Kasumi-1 (cell line): ENCODE measurements at places on chromosomes 4 and X.

GRCh38 chr4:156255230-156256007, 301.8 kb upstream of the CTSO start:
- DNase-seq, result no peak

DNA sequence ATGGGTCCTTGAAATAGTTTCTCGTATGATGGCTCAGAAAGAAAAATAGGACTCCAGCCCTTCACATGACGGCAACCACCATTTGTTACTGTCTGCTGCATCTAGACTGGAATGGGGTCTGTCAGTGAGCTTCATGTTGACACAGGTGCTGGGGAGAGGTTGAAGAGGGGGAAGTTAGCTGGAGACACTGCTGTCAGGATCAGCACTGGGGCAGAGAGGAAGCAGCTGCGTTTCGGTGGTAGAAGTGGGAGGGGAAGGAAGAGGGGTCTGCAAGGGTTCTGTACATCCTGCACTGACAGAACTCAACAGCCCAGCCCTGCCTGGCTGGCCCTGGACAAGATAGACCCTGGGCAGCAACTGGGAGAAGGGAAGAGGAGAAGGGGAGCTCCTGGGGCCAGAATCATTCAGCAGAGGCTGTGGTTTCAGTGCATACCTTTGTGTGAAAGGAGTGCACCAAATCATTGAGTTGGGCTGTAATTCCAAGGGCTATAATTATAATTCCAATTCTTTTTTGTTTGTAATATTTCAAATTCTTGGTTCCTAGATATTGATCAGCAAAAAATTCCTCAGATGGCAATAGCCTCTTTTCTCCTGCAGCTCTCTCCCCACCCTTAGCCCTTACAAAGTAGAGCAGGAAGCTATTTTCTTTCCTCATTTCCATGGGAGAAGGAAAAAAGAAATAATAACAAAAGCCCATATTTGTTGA, 119.4 kb upstream of the C1GALT1C1 start:
- peak; percentile 78 for DNase-seq

DNA sequence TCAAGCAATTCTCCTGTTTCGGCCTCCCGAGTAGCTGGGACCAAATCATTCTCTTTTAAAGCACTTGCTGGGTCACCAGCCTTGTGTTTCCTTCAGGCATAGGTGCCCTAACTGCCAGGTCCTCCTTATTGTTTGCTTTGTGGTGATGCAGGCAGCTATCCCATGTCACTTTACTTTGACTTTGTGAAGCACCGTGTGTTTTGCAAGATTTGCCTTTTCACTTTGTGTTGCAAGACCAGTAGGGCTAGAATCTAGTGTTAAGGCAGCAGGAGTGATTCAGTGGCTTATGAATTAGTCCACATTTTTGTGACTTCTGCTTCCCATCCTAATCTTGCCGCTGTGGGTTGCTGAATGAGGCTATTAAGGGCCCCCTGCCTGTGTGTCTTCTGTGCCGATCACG, 20.2 kb downstream of the SYAP1 start:
- no peak for DNase-seq

DNA sequence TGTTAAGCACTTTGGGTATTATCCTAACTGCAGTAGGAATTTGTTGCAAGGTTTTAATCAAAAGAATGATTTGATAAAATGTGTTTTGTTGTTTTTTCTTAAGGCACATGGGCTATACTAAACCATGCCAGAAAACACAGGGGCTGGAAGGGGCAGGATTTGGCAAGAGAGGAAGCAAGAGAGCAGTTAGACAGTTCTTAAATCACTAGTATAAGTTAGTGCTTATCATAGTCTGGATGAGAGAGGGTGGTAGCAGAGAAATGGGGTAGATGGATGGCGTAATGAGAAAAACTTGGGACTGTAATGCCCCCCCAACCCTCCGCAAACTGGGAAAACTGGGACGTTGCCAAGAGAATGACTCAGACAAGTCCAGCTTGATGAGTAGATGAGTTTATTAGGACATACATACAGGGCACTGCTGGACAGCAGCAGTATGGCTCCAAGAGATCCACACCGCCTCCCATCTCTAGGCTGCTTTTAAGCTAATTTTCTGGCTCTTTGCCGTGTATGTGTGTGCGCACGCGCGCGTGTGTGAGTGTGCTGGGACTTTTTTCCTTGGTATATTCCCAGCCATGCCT, 151.5 kb downstream of the PDLIM5 start:
- no peak for DNase-seq

DNA sequence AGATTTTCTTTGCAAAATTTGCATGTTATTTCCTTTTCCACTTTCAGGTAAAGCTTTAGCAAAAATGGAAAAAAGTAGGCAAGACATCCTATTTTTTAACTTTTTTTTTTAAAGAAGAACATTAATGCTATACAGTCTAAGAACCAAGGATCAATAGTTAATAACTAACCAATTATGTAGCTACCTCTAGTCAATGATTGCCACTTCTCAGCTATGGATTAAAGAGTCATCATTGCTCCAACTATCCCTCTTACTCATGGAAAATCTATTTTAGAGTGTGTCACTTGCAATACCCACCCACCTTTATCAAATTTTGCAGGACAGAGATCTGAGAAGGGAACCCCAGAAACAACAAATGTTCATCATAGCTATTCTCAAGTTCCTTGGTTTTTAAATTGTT, 223.1 kb downstream of the ANK2 start:
- DNase-seq, result no peak

- DNase-seq, result peak; percentile 77
These were observed 4.6 kb upstream of the MAD2L1 start for GRCh38 chr4:120071192-120071795.

DNA sequence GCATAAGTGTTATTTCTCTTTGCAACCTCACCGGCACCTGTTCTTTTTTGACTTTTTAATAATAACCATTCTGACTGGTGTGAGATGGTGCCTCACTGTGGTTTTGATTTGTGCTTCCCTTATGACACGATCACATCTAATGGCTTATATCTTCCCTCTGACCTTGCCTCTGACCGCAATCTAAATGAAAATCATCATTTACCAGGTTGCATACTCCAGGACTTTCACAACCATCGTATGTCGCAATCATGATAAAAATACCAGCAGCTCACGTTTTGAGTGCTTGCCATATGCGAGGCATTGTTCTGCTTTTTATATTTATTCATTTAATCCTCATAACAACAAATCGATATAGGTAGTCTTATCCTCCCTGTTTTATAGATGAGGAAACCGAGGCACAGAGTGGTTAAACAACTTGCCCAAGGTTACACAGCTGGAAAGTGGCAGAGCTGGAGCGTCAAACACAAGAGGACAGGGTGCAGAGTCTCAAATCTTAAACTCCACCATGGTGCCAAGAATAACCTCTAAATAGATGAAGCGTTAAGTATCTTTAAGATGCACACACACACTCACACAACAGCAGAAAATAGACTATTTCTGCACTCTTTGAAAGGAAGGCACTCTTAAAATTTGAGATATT, 102.2 kb downstream of the SEL1L3 start:
- DNase-seq, result no peak

DNA sequence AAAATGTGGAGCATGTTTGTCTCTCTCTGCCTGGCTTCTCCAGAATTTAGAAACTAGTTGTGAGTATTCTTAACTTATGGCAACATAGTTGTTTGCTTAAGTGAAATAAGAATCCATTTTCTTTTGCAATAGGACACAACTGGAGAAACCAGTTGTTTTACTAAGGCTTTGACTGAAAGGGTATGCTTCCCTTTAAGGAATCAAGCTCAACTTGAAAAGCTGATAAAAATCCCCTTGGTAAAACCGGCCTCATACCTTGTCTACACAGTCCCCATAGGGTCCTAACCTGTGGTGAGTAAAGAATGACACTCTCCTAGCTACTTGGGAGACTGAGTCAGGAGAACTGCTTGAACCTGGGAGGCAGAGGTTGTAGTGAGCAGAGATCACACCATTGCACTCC, 139.8 kb downstream of the NR3C2 start:
- DNase-seq, result no peak

- no peak for DNase-seq
These were observed 1.8 kb downstream of the UBQLN2 start for GRCh38 chrX:56564921-56565840.

- no peak for DNase-seq
These were observed 21.1 kb upstream of the CXCL2 start for GRCh38 chr4:74120086-74120485.

GRCh38 chrX:46750889-46751288, 8.0 kb downstream of the SLC9A7 start:
- peak; percentile 11 for DNase-seq

DNA sequence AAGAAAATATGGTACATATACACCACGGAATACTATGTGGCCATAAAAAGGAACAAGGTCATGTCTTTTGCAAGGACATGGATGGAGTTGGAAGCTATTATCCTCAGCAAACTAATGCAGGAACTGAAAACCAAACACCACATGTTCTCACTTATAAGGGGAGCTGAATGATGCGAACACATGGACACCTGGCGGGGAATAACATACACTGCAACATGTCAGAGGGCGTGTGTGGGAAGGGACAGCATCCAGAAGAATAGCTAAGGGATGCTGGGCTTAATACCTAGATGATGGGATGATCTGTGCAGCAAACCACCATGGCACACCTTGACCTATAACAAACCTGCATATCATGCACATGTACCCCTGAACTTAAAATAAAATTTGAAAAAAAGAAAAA, 19.5 kb upstream of the CNKSR2 start:
- DNase-seq, result no peak

- DNase-seq, result peak; percentile 30
These were observed 124.9 kb downstream of the IRF2 start for GRCh38 chr4:184349283-184350039.

DNA sequence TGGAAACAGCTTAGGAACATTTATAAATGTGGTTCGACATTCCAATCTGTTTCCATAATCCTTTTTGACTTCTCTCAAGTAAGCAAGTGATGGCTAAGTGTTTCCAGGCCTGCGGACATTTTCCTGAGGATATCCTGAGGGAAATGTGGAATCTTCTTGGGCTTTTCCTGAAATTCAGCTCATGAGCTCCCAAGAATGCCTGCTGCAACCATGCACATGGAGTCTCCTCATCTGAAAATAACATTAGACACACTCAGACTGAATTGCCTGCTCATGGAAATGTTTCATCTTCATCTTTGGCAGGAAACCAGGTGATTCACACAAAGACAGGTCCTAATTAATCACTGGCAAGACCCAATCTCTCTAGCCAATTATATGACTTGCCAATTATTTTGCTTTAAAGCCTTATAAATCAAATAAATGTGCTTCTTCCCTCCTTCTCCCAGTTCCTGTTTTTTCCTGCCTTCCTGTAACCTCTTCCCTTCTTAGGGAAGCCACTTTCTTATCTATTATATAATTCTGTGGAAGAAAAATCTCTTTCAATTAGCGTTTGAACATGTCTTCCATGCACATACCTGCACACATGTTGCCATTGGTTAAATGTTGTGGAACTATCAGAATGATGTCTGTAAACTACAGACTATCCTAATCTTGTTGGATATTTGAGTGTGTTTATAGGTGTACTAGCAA, 104.6 kb upstream of the MXRA5 start:
- DNase-seq, result no peak

DNA sequence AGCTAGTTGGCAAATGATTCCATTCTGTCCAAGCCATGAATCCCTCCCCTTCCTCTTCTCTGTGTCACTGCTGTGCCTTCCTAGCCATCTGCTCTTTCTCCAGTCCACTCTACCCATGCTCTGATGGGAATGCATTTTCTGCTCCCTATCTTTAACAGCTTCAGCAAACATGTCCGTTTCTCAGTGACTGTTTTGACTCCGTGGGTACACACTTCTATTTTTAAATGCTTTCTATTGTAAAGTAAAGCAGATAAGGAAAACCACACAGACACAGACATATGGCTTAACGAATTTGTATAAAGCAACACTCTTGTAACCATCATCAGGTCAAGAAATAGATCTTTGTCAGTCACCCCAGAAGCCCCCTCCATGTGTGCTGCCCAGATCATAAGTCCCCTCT, 72.4 kb upstream of the KLHL13 start:
- peak; percentile 12 for DNase-seq

DNA sequence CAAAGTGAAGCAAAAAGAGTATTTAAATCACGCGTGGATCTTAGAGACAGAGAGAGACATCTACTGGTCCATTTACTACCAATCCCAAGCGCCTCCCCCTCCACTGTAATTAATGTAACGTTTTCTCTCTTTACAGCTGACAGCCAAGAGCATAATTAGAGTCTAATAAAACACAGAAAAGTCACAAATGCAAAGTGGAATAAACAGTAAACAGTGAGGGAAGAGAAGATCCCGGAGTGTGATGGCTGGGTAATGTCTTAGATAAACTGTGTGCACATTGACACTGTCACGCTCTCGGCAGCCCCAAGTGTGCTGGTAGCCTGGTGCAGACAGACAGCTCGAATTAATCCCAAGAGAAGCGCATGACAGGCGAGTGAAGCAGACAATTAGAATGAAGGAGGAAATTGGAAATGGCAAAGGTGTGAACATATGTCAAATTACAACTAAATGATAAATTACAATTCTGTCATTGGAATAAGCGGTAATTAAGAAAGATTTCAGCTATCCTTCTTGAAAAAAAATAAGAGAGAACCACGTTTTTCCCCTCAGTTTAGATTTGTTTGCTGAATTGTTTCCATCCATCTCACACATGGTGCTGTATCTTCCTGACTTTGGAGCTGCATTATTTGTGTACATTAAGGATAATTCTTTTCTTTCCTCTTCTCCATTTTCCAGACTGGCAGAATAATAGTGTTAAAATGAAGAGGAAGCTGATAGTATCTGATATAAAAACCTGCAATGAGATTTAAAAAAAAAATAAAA, 100.1 kb downstream of the CXXC4 start:
- no peak for DNase-seq

DNA sequence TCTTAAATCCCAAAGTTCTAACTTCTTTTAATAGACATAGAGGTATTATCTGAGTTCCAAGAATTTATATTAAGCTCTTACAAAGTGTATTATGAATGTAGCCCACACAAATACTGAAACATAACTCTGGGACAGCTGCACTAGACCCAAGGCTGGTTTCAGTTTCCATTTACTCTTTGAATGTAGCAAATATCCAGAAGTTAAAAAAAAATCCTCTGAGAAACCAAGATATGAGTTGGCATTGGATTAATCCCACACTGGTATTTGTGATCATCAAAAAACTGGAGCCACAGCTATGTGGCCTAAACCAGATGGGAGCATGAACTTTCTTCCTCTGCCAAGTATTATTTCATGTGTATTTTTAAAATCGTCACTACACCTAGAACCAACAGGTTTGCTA, 23.6 kb upstream of the SMPX start:
- DNase-seq, result no peak

GRCh38 chr4:152665691-152666395, 14.0 kb downstream of the TMEM154 start:
- no peak for DNase-seq

GRCh38 chr4:76703676-76704075, 194.3 kb downstream of the SOWAHB start:
- DNase-seq, result no peak

DNA sequence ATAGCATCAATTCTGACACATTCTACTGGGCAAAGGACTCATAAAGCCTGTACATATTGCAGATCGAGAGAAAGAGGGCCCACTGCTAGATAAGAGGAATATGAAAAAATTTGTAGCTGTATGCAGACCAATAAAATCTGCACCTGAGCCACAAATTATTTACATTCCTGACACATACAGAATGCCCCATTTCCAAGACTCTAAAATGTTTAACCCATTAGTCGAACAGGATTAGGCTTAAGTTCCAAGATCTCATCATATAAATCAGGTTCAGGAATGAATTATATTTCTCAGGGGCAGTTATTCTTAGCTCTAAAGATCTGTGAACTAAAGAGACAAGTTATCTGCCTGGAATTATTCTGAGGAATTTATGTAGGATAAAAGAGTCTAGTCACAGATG, 1615.8 kb downstream of the ARAP2 start:
- no peak for DNase-seq
